Adipocyte (in vitro differentiated cells): ENCODE measurements at places on chromosomes 3 and 15.
A peak's percentile ranks its signal among the peaks of the same experiment; 100 is the strongest.

- DNase-seq: peak; percentile 93
Observed at GRCh38 chr3:33277193-33277882, at the start of gene FBXL2. Gene FBXL2, plus strand, starts transcription at chr3:33277442. Its CDS starts 71 bp downstream, at chr3:33277513.

DNA sequence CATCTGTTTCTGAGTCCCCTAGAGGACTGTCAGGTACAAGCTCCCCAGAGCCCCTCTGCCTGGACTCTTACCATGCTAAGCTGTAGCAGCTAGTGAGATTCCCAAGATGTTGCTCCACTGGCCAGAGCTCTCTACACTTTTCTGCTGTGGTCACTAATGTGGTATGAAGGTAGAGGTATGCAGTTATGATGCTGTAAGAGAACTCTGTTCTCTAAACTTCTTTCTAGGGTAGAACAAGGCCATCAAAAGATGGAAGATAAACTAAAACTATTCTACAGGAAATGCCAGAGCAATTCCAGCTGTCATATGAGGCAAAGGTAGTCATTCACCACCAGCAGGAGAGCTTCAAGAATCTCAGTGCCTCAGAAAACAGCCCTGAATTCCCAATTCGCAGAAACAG lies 517.4 kb upstream of the ARRDC4 start:
- DNase-seq: no peak

DNA sequence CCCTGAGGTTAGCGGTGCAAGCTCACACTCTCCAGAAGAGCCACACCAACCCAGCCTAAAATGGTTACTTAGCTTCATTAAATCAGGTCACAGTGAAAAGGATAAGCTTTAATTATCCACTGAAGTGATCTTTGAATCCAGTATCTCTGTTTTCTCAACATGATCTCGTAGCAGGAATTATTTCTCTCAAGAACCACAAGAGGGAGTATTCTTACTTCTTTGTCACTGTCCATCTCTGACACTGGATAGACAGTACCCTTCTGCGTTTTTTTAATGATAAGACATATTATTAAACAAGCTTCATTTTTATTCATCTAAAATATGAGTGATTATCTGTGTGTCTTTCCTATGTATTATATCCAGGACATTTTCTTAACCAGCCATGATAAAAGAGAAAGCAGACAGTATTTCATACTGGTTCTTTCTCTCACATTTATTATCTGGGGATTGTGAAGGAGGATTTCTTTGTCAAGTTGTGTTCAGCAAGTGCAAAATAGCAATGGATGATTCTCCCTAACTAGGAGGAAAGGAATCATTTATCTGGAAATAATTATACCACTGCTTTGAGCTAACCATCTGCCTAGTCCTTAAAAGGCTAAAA lies 105.4 kb upstream of the CCDC54 start:
- peak; percentile 85 for DNase-seq

GRCh38 chr15:89899295-89899945 lies 5.6 kb upstream of the AP3S2 start:
- DNase-seq: no peak

DNA sequence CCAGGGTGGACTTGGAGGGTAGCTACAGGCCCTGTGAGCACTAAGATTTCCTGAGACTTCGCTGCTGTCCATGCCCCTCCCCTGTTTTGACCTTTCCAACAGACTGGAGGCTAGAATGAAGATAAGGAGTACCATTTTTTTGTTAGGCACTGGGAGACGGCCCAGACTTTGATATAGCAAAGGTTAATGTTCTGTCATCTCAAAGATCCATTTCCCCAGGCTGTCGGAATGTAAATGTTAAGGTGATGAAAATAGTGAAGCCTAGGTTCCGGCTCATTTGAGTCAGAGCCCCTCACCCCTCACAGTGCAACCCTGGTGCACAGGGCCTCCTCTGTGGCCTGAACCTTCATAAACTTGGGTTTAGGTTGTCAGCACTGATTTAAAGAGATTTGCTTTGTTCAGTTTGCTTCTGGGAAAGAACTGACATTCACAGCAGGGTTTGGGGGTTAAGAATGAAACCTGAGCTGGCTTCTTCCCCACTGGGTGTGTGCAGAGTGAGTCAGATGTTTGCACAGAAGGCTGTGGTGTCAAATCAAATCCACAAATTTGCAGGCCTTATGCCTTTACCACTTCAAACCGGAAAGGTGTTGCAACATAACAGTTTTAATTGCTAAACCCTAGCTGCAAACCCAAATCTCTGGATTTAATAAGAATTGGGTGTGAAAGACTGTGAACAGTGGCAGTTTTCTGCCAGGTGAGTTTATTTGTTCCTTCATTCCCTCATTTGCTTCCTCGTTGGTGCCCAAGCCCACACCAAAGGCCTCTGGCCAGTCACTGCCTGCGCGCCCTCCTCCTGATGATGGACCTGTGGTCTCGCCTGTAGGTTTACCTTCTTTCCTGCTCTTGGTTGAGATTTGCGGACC lies 20.6 kb upstream of the KCTD6 start:
- DNase-seq: peak; percentile 82

GRCh38 chr3:112974894-112975293 lies at the start of gene CD200R1:
Gene CD200R1, minus strand, starts transcription at chr3:112975103. Its CDS starts 246 bp downstream, at chr3:112974857.
- no peak for DNase-seq

DNA sequence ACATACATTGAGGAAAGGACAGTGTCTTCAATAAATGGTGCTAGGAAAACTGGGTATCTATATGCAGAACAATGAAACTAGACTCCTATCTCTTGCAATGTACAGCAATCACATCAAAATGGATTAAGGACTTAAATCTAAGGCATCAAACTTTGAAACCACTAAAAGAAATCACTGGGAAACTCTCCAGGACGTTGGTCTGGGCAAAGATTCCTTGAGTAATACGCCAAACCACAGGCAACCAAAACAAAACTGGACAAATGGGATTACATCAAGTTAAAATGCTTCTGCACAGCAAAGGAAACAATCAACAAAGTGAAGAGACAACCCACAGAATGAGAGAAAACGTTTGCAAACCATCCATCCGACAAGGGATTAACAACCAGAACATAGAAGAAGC lies 14.5 kb downstream of the LAMP3 start:
- peak; percentile 66 for DNase-seq

DNA sequence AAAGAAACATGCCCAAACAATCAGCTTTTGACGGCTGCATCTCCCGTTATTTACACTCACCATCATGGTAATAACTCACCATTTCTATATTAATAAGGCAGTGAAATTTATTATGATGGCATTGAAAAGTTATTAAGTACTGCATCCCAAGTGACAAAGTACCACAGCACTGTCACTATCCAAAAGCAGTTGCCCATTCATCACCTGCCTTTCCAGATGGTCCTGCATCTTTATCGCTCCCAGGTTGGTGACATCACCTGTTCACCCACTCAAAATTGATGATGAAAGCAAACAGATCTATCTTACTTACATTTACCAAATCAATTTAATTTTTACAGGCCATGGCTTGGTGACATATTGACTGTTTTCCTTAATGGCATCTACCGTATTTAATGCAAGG lies 299.0 kb downstream of the MECOM start:
- DNase-seq: no peak

DNA sequence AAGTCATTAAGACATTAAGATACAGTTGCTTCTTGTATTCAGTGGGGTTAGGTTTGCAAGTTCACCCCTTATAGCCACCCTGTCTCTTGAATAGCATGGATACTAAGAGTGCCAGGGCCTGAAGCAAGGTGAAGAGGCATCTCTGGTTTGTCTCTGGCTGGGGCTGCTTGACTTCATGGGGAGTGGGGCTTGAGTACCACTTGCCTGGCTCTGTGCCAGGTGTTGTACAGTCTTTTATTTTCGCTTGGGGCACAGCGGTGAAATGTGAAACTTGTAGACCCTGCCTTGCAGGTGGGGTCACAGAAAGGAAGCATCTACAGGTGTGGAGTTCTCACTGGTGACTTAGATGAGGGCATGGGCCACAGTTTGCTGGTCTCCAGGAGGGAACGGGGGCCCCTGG lies 152.1 kb downstream of the PDE8A start:
- no peak for DNase-seq

- no peak for DNase-seq
Observed at GRCh38 chr3:94071713-94072284, 8.9 kb downstream of the NSUN3 start.

DNA sequence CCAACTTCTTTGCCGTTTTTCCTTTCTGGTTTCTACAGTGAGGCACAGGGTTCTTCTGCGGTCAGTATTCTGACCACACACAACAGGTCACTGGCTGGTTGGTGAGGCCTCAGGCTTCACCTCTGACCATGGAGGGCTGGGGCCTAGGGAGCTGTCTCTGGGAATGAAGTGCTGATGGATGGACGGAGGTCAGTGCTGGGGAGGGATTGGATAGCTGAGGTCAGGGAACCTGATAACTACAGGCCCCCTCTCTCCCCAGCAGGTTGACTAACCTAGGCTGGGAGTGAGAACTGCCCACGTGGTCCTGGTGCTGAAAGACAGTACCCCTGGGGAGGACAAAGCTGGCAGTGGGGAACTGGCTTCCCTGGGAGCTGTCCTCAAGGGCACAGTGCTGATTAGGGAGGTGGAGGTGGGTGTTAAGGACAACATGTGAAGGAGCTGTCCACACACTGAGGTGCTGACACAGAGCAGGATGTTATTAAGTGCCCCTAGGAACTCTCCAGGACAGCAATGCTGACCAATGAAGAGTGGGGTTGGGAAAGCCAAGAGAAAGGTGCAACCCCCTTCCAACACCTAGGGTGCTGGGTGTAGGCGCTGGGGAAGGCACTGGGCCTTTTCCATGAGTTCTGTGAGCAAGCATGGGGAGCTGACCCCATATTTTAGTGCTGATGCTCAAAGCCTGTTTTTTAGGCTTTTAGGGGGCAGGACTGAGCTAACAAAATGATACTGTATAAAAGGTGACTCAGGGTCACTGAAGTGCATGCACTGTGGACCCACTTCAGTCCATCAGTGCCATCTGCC lies 45.2 kb downstream of the ATP2B2 start:
- DNase-seq: peak; percentile 58

GRCh38 chr3:49476563-49476962 lies 6.5 kb downstream of the DAG1 start:
- DNase-seq: peak; percentile 15

GRCh38 chr3:5195605-5196004 lies 8.1 kb downstream of the EDEM1 start:
- no peak for DNase-seq
